ENCODE measurements at places on chromosomes 12 and 14.

GRCh38 chr14:68948686-68949600 is 30.2 kb downstream of the ACTN1 start:
- DNase-seq: no peak

DNA sequence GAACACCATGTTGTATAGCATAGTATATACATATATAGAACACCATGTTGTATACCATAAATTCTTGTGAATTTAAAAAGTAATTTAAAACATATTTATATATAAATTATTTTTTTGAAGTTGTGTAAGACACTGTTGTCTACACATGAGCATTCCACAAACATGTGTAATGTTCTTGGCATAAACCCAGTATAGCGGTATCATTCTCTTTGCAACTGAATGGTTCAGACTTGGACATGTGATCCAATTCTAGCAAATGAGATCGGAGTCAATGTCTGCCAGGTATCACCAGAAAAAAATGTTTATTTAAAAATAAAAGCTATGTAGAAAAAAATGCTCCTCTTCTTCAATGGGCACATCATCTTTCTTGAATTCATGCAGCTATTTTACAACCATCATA is 33.9 kb downstream of the CEP290 start:
- no peak for DNase-seq

DNA sequence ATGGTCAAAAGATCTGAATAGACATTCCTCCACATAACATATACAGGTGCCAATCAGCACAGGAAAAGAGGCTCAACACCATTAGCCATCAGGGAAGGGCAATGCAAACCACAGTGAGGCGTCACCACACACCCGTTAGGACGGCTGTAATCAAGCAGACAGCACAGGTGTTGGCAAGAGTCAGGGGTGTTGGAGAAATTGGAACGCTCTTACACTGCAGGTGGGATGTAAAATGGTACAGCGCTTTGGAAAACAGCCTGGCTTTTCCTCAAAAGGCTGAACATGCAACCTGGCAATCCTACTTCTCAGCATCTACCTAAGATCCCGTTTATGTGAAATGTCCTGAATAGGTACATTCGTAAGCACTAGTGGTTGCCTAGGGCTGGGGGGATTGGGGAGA is 21.5 kb upstream of the MMP17 start:
- DNase-seq: no peak

DNA sequence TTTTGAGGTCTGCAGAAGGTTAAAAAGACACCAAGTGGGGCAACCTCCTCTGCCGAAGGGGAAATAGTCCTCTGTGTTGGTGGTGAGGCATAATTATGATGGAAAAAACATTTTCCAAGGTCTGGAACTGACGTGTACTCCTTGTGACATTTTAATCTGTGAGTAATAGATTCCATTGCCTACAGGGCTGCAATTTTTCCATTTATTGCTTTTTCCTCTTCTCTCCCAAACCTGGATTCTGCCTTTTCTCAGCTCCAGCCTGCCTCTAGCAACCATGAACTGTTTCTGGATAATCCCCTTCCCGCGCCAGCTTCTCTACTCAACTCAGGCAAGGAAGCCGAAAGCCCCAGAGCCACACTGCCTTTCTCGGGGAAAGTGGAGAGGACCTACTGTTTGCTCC is 230.1 kb upstream of the PLXNC1 start:
- no peak for DNase-seq

Data from stimulated activated CD4-positive, alpha-beta T cell treated with anti-CD3 and anti-CD28 coated beads, Interleukin-4, amount 100 ng/mL, for 24 hours (primary cell).